ENCODE measurements at places on chromosomes 16 and 17. TPM values are rescaled to one million over a fixed set of nuclear protein-coding genes. Genes with fewer than 3 reads are reported as not detected.

Gene CCL23
- polyA plus RNA-seq = not detected

Gene PPP1R27
- polyA plus RNA-seq = 0.18 TPM

Gene PDILT
- not detected for polyA plus RNA-seq

Gene SEPTIN1
- 5.0 TPM for polyA plus RNA-seq

Gene ARHGAP27
- polyA plus RNA-seq = 17.5 TPM

Gene TMC8
- polyA plus RNA-seq = 5.6 TPM

Gene ACBD4
- 14.2 TPM for polyA plus RNA-seq

Gene KRTAP17-1
- polyA plus RNA-seq = not detected

Gene ANKS4B
- 0.16 TPM for polyA plus RNA-seq

Gene ZG16B
- 0.32 TPM for polyA plus RNA-seq

Gene GPR179
- polyA plus RNA-seq = 7.6 TPM

Gene RNF43
- 0.92 TPM for polyA plus RNA-seq

Gene RILP
- 6.9 TPM for polyA plus RNA-seq

Gene TAC4
- not detected for polyA plus RNA-seq

Gene NPIPB6
- not detected for polyA plus RNA-seq

Gene KCNH4
- polyA plus RNA-seq = 2.1 TPM

Gene HCRT
- polyA plus RNA-seq = not detected

Gene IRX5
- polyA plus RNA-seq = 9.5 TPM

Gene ADAP2
- 8.4 TPM for polyA plus RNA-seq

Gene NGFR
- polyA plus RNA-seq = 54.0 TPM

Gene PMP22
- polyA plus RNA-seq = 83.0 TPM

Gene EPN3
- polyA plus RNA-seq = 1.8 TPM

Gene SMIM5
- polyA plus RNA-seq = 2.1 TPM

Measured in spinal cord (tissue), 10 donors.